ENCODE measurements at places on chromosomes 4 and X. TPM values are rescaled to one million over a fixed set of nuclear protein-coding genes. Genes with fewer than 3 reads are reported as not detected.
A peak's percentile ranks its signal among the peaks of the same experiment; 100 is the strongest.

TXK gene
- 2.6 TPM for total RNA-seq

GSX2 gene
- total RNA-seq: not detected

CETN2 gene
- 81.1 TPM for total RNA-seq

STPG2 gene
- 0.75 TPM for total RNA-seq

APLN gene
- total RNA-seq: 0.60 TPM

MAGEB2 gene
- not detected for total RNA-seq

COX18 gene
- total RNA-seq: 22.7 TPM

SMIM10 gene
- 0.99 TPM for total RNA-seq

SPANXA1 gene
- total RNA-seq: not detected

SAGE1 gene
- not detected for total RNA-seq

DIPK2B gene
- total RNA-seq: 0.17 TPM

GRCh38 chr4:138408758-138409157 lies 166.6 kb upstream of the SLC7A11 start:
- no peak for DNase-seq

DNA sequence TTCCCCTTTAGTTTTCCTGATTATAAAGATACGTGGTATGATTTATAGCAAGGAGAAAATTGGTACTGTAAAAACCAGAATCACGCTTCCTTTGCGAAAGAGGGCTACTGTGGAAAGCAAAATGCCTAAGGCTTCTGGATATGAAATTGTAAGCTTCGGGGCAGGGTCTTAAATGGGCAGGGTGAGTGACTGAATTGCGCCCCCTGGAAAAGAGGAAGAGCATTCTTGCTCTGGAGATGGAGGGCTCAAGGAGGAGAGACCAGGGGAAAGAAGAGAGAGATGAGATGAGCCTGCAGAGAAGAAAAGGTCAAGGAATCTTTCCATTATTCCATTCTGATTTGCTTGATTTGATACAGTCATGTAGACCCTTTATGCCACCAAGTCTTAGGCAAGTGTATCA lies 13.1 kb upstream of the ETNPPL start:
- DNase-seq: no peak

DNA sequence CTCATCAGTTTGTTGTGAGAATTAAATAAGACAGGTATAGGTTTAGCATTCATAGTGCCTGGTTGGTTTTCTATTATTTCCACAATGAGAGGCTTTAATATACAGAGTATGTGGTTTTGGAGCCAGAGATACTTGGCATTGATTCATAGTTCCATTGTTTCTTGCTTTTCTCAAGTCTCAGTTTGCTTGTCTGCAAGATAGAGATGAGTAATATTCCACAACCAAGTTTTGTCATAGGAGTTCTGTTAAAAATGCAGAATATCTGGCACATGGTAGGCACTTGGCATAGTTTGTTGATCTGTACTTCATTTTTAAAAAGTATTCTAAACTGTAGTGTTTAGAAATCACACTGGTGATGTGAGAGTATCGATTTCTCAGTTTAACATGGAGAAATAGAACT lies 37.5 kb upstream of the EDA2R start:
- no peak for DNase-seq

DNA sequence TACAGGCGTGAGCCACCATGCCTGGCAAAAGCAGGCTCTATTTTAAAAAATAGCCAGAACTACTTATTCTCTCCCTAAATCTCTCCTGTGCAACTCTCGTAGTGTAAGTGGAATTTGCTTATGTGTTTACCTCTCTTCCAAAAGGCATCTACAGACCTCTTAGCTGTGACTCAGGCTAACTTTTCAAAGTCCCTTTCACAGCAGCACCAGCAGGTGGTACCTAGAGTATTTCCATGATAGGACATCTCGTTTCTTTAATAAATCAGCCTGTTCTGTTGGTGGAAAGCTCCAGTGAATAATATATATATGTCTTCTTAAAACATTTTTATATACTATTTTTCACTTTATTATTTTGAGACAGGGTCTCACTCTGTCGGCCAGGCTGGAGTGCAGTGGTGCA lies 89.0 kb downstream of the NSUN7 start:
- no peak for DNase-seq

DNA sequence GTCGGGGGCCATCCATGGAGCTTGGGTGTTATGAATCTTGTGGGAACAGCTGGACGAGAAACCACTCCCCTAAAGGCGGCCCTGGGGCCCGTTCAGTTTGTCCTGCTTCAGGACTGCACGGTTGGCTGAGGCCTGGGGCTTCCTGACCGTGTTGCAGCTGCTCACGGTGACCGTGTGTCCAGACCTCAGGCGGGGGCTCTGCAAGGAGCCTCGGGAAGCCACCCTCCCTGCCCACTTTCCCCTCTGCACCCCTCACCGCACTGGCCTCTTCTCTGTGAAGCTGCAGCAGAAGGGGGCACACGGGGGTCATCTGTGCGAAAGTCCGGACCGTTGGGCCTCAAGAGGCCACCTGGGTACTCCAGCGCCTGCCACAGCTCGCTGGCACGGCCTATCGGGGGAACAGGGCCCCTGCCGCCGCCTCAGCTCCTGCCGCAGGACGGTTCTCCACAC lies 29.4 kb downstream of the UVSSA start:
- DNase-seq: no peak

- DNase-seq: peak; percentile 6
Observed at GRCh38 chr4:38290366-38290765, 330.2 kb downstream of the PTTG2 start.

- DNase-seq: no peak
Observed at GRCh38 chr4:8417071-8417614, 23.4 kb downstream of the ACOX3 start.

- DNase-seq: no peak
Observed at GRCh38 chrX:119570351-119570835, 4.0 kb upstream of the UBE2A start.

DNA sequence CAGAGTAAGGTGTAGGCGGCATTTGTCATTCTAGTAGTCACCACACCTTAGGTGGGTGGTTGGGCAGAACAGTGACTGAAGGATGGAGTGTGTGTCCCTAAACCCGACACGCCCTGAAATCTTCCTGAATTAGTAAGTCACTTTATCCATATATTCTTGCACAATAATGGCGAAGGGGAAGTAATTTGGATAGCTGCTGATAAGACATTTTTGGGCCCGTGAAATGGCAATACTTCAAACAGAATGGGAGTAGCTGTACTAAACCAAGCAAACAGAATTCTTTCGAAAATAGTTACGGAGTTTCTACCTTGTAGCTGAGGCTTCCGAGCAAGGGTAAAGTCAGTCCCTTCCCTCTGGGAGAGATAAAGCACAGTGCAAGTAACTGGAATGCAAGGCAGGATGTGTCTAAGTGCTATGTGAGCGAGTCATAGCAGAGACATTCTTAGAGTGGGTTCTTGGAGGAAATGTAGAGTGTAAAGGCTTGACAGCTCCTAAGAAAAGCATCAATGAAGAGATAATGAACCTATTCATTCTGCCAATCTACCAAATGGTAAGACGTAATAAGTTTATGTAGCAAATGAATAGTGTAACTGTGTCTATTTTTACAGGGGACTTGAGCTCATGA lies 72.8 kb downstream of the CLCN5 start:
- peak; percentile 68 for DNase-seq

DNA sequence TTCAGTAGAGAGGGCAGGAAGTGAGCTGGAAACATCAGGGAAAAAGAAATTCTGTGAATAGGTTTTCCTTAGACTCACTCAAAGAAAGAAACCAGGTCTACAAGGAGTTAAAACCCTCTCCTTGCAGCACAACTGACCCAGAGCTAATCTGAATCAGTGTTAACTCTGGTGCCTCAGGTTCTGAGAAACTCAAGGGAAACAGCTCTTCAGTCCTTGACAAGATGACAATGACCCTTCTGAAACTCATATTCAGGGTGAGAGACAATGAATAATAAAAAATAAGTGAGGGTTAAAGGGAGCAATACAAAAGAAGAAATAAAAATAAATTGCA lies 903.6 kb downstream of the STPG2 start:
- no peak for DNase-seq

DNA sequence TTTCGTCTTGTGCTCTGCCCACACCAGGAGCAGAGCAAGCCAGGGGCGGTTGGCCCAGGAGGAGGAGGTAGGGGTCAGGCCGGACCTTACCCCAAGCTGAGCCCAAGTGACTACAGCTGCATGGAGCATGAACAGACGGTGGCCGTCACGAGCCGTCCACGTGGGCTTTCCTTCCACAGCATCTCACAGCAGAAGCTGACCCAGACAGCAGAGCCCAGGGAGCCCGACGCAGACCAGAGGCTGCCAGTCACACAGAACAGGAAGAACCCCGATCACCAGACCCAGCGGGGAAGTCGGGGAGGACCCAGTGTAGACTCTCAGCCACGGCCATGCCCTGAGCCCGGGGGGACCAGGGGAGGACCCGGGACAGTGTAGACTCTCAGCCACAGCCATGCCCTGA lies 58.0 kb downstream of the FAM53A start:
- DNase-seq: no peak

GRCh38 chr4:4858527-4859324 lies 739 bp upstream of the MSX1 start:
- DNase-seq: no peak

GRCh38 chr4:31234901-31235300 lies 514.7 kb downstream of the PCDH7 start:
- DNase-seq: no peak

DNA sequence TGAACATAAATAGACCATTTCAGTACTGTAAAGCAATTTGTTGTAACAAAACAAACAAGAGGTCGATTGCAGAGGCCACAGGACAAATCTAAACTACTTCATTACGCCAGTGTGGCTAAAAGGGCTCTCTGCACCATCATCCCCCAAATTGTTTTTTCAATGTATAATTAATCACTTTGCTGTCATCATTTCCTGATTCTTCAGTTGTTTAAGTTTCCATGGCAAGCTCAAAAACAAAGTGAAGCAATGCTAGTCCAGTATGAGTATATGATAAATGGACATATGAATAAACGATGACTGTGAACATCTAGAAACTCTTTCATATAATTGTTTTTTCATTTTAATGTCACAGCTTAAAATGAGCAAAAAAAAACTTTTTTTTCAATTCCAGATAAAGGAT lies 235.4 kb upstream of the FGF13 start:
- no peak for DNase-seq

GRCh38 chrX:542179-542578 lies 88.4 kb upstream of the SHOX start:
- DNase-seq: no peak

GRCh38 chr4:15495621-15496020 lies 25.9 kb downstream of the CC2D2A start:
- DNase-seq: no peak

DNA sequence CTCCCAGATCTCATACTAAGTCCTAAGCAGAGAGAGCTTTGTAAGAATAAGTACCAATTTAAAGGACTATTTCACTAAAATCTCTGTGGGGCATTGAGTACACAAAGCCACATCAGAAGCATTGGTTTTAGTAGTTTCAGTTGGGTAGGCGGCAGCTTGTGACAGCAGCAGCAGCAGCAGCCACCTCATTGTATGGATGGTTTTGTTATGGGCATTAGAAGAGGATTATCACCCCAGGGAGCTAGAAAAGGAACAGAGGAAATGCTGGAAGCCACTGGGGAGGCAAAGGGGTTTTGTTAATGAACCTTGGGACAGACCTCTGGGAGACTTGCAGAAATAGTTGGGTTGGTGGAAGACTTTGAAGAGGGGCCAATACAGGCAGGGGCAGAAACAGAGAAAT lies 93.9 kb upstream of the FRMPD3 start:
- no peak for DNase-seq

DNA sequence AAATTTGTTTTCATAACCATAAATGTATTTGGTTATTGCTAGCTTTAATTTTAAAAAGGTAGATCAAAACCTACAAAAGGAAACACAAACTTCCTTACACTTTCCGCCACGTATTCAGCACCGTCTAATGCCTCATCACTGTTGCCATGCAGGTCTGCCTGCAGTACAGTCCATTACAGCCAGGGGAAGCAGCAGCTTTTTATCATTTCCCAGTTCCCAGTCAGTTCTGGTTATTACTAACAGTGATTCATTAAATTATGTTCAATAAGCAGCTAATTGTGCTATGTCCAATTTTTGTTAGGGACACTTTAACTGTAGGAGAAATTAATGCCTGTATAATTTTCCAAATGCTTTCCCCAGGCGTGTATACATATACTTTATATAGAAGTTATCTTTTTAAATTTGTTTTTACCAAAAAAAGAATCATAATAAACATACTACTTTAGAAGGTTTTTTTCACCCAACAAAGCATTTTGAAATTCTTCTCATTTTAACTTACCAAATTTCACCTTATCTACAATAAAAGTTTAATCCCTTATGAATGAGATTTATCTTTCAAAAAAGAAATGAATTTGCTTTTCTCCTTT lies 93.3 kb downstream of the ANXA3 start:
- DNase-seq: peak; percentile 83

GRCh38 chr4:107951551-107951950 lies 20.2 kb downstream of the CYP2U1 start:
- peak; percentile 80 for DNase-seq

DNA sequence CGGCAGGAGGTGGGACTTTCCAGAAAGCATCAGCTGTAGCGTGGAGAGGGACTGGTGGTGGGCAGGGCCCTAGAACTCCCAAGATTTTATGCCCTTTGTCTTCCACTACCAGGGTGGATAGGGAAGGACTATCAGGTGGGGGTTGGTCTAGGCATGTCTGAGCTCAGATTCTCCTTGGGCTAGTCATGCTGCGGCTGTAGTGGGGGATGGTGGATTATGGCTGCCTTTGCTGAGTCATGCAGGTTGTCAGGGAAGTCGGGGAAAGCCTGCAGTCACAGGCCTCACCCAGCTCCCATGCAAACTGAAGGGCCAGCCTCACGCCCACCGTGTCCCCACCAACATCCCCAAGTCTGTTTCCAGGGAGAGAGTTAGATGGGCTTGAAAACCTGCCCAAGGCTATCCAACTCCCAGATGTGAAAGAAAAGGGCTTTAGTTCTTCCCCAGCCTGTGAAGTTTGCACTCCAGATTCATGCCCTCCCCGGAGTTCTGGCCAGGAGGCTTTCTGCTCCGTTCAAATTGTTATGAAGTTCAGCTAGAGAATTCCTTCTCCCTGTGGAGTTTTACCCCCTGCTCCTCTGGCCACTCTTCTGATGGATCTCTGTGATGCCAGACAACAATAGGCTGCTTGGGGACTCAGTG lies 13.4 kb upstream of the MEPE start:
- DNase-seq: peak; percentile 92

DNA sequence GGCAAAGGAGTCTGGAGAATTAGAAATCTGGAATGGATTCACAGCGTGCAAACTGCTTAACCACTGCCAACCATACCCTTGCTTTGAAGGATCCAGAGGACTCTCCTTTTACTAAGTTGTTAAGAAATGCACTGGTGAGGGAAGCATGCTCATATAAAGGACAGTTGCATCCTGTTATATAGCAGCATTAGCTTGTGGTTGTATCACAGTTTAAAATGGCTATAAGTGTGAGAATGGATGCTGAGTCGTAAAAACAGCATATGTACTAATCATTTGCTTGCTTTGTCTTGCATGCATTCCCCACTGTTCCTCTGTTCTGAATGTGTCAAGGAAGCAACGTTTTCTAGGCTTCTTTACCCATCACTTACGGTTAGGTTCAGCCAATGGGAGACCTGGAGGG lies 101.1 kb downstream of the CXCL13 start:
- DNase-seq: no peak

All from renal cortical epithelial cell (primary cell).